ENCODE measurements at places on chromosomes 7 and 10.

GRCh38 chr10:59903871-59904270 lies 2.5 kb downstream of the CCDC6 start:
- peak; percentile 23 for DNase-seq

GRCh38 chr10:103067956-103068355 lies 125.1 kb downstream of the NT5C2 start:
- no peak for DNase-seq

DNA sequence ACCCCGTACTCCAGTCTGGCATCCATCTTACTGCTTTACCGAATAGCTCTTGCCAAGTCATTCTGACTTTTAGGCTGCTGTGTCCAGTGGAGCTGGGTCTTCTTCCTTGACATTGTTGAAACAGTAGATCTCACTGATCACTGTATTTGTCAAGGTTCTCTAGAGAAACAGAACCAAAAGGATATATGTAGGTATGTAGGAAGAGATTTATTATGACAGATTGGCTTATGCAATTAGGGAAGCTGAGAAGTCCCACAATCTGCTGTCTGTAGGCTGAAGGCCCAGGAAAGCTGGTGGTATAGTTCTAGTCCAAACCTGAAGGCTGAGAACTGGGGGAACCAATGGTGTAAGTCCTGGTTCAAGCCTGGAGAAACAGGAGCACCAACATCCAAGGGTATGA lies 12.1 kb upstream of the PRRT4 start:
- DNase-seq = no peak

DNA sequence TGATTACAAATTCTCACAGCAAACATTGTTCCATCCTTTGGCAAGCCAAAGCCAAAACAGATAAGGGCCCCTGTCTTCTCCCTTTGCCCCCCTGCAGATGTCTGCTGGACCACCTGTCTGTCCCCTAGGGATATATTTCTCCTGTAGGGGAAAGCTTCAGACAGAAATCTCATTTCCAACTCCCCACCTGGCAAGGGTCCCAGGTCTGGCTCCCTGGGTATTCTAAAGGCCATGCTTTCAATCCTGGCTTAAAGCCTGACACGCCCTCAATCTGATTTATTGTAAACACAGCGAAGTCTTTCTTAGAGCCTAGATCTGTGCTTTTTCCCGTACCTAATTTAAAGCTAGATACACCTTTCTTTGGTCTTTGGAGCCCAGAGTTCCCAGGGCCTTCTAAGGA lies 66.1 kb downstream of the KCNMA1 start:
- DNase-seq = no peak

DNA sequence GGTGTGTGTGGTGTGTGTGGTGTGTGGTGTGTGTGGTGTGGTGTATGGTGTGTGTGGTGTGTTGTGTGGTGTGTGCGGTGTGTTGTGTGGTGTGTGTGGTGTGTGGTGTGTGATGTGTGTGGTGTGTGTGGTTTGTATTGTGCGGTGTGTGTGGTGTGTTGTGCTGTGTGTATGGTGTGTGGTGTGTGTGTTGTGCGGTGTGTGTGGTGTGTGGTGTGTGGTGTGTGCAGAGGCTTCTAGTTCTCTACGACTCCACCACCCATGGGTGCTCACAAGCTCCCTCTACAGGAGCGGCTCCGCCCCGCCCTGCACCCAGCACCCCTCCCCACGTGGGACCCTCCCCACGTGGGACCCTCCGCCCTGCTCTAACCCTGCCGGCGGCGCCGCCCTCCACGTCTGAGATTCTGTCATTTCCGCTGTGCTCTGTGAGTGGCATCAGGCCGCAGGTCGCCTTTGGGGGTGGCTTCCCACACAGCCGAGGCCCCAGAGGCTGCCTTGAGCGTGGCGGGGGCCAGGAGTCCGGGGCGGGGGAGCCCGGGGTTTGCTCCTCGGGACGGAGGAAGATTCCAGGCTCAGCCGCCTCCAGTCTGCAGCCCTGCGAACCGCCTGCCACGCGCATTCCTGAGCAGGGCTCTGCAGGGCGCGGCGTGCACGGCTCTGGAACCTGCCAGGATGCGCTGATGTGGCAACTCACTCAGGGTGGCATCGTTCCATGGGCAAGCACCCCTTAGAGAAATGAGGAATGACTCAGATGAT lies 37.0 kb upstream of the DNAJB6 start:
- peak; percentile 86 for DNase-seq

DNA sequence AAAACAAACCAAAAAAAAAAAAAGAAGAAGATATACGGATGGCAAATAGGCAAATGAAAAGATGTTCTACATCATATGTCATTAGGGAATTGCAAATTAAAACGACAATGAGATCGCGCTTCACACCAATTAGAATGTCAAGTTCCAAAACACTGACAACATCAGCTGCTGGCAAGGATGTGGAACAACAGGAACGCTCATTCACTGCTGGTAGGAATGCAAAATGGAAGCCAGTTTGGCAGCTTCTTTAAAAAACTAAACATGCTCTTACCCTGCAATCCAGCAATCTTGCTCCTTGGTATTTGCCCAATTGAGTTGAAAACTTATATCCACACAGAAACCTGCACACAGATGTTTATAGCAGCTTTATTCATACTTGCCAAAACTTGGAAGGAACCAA lies 34.8 kb downstream of the CALML5 start:
- no peak for DNase-seq

GRCh38 chr7:6385110-6385781 lies 62.5 kb downstream of the DAGLB start:
- DNase-seq = no peak

DNA sequence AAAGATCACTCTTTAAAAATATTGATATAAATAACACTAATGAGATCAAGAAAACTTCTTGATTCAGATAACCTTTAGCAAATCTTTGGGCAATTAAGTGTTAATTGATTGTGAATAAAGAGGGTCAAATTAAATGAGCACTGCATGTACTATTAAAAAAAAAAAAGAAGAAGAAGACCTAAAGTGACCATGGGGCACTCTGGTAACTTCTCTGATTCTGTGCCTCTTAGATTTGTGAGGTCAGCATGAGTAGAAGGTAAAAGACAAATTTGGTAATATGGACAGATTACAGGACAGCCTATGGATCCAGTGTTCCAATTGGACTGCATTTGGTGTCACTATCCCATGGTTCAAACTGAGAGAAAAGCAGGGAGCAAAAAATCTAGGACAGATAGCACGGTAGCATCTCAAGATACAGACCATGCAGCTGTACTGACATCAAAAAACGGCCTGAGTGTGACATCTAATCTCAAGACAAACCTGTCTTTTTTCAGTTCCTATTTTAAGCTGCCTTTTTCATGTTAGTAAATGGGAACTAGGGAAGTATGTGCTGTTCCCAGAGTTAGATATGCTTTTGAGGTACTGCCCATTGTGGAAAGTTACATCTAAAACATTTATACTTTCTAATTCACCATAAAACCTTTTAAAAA lies 128.0 kb downstream of the KCND2 start:
- DNase-seq = no peak

DNA sequence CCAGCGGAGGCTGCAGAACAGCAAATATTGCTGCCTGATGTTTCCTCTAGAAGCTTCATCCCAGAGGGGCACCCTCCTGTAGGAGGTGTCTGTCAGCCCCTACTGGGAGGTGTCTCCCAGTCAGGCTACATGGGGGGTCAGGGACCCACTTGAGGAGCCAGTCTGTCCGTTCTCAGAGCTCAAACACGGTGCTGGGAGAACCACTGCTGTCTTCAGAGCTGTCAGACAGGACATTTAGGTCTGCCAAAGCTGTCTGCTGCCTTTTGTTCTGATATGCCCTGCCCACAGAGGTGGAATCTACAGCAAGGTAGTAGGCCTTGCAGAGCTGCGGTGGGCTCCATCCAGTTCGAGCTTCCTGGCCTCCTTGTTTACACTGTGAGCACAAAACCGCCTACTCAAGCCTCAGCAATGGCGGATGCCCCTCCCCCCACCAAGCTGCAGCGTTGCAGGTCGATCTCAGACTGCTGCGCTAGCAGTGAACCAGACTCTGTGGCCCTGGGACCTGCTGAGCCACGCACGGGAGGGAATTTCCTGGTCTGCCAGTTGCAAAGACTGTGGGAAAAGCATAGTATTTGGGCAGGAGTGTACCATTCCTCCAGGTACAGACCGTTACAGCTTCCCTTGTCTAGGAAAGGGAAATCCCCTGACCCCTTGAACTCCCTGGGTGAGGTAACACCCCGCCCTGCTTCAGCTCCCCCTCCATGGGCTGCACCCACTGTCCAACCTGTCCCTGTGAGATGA lies 17.7 kb upstream of the MINDY3 start:
- DNase-seq = no peak

DNA sequence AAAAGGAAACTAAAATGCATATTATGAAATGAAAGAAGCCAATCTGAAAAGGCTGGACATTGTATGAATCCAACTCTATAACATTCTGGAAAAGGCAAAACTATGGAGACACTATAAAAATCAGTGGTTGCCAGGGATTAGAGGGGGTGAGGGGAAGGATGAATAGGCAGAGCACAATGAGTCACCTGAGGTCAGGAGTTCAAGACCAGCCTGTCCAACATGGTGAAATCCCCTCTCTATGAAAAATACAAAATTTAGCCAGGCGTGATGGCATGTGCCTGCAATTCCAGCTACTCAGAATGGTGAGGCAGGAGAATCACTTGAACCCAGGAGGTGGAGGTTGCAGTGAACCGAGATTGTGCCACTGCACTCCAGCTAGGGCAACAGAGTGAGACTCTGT lies 324.8 kb upstream of the PHYHIPL start:
- DNase-seq = no peak

DNA sequence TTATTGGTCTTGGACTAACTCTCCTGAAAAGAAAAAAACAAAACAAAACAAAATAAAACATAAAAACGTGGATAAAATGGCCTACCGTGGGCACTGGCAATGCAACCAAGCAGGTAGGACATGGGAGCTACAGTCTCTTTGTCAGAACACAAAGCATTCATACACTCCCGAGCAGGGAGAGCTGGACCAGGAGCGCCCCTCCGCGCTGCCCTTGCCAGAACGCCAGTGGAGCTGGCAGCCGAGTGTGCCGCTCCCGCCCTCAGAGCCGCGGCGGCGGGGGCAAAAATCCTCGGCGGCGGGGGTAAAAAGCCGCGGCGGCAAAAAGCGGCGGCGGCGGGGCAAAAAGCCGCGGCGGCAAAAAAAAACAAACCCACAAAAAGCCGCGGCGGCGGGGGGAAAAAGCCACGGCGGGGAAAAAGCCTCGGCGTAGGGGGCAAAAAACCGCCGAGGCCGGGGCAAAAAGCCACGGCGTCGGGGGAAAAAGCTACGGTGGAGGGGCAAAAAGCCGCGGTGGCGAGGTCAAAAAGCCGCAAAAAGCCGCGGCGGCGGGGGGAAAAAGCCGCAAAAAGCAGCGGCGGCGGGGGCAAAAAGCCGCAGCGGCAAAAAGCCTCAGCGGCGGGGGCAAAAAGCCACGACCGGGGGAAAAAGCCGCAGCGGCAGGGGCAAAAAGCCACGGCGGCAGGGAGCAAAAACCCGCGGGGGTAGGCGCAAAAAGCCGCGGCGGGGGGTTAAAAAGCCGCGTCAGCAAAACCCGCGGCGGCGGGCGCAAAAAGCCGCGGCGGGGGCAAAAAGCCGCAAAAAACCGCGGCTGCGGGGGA lies 418.1 kb downstream of the ZNF716 start:
- DNase-seq = no peak

GRCh38 chr7:71900556-71900955 lies 511.6 kb downstream of the CALN1 start:
- no peak for DNase-seq

- DNase-seq = no peak
Observed at GRCh38 chr7:122014697-122015096, 129.4 kb downstream of the AASS start.
